ENCODE measurements at places on chromosomes 11 and 22.

DNA sequence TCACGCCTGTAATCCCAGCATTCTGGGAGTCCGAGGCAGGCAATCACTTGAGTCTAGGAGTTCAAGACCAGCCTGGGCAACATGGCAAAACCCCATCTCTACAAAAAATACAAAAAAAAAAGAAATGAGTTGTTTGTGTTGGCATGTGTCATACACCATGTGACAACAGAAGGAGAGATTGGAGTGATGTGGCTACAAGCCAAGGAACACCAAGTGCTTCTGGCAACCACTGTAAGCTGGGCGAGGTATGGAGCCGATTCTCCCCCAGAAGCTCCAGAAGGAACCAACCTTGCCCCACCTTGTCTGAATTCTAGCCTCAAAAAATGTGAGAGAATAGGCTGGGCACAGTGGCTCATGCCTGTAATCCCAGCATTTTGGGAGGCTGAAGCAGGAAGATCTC, 39.1 kb upstream of the SLC35C1 start:
- no peak for DNase-seq

DNA sequence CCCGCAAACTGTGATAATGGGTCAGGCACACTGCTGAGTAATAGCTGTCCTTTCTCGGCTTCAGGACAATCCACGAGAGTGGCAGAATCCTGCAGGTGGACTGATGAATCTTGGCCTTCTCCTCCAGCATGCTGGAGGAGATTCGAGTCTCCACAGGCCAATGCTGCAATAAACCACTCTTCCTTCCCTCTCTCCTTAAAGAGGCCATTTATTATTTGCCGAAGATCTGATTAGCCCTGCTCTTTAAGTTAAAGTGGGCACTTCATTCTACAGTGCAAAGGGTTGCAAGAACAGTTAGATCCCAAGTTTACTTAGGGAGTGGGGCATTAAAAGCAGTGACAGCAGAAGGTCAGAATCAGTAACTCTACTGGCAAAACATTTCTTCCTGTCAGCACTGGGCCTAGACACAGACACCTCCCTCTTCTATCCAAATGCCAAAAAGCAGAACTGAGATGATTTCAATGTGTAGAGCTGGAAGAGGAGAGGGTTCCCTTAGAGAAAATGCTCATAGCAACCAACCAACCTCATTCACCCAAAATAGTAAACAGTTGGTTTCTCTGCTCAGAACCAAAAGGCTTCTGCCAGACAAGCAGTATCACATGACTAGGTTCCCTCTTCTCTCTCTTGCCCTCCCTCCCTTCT, 121.7 kb downstream of the SGSM3 start:
- peak; percentile 68 for DNase-seq

DNA sequence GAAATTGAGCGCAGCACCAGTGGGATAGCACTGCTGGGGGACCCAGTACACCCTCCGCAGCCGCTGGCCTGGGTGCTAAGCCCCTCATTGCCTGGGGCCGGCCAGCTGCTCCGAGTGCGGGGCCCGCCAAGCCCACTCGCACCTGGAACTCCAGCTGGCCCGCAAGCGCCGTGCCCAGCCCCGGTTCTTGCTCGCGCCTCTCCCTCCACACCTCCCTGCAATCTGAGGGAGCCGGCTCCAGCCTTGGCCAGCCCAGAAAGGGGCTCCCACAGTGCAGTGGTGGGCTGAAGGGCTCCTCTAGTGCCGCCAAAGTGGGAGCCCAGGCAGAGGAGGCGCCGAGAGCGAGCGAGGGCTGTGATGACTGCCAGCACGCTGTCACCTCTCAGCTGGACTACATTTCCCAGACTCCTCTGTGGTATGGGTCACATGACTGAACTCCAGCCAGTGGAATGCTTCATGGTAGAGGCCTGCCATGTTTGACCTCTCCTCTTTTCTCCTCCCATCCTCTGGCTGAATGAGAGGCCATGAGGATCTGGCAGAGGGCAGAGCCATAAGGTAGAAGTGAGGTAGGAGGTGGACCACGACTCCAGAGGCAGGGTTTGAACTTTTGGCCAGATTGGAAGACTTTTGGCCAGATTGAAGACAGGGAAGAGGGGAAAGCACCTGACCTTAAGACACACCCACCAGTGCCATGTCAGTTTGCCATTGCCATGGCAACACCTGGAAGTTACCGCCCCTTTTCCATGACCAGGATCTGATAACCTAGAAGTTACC, 6.2 kb downstream of the MRGPRD start:
- no peak for DNase-seq

DNA sequence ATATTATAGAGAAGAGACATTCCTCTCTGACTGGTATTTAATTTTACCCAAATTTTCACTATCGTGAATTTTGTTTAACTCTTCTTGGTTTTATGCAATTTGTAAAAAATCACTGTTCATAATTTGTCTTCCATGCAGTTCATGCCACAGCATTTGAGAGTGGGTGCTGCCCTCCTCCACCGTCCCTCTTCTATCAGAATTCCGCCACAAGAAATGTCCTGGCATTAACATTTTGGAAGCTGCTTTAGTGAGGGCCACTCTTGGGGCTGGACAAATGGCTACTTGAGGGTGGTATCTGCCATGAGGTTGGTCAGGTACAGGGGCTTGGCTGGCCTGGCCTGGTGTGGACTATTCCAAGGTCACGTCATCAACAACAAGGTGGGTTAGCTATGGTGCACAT, 68.3 kb upstream of the CLDN5 start:
- no peak for DNase-seq

GRCh38 chr11:28439403-28439802, 331.2 kb downstream of the METTL15 start:
- DNase-seq = no peak

GRCh38 chr11:75771646-75772410, 3.2 kb downstream of the DGAT2 start:
- DNase-seq = no peak

DNA sequence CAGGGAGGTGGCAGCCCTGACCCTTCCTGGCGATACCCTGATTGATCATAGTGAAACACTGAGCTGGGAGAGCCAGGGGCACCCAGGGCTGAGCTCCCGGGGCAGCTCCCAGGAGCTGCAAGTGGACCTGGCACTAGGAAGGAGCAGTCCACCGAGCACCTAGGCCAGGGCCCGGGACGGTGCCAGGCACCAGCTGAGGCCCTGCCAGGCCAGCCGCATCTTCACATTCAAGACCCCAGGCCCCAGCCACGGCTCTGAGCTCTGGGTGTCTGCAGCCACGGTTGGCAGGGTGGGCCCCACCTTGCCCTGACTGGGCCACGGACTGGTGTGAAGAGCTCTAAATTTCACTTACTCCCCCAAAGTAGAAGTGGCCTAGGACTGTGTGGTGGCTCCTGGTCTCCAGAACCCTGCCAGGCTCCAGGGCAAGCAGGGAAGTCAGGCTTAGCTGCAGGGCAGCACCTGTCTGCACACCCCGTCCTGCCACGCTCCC, 58.3 kb downstream of the RTN4R start:
- DNase-seq = no peak

GRCh38 chr11:93715797-93716396, 25.4 kb downstream of the TAF1D start:
- no peak for DNase-seq

GRCh38 chr11:2212411-2213251, 41.0 kb upstream of the TH start:
- DNase-seq = no peak

- DNase-seq = no peak
Observed at GRCh38 chr11:3095712-3096361, 38.6 kb upstream of the CARS1 start.

GRCh38 chr11:13486926-13487660, 8.7 kb downstream of the PTH start:
- DNase-seq = no peak

DNA sequence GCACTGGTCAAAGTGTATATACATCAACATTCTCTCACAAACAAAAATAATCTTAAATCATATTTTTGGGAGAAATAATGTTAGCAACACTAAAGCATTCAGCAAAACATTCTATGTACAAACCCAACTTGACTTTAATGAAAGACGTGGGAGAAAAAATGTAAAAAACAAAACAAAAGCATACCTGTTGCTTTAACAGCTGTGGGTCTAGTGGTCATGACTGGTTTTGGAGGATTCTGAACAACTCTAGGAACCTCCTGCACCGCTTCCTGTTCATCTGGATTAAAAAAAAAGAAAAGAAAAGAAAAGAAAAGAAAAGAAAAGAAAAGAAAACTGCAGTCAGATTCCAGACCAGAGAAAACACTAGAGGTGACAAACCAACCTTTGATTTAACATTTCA, 2.1 kb downstream of the FNBP4 start:
- DNase-seq = no peak

GRCh38 chr22:31893460-31893859, 50.9 kb upstream of the YWHAH start:
- no peak for DNase-seq

GRCh38 chr22:46602025-46602424, 18.2 kb upstream of the GRAMD4 start:
- no peak for DNase-seq

DNA sequence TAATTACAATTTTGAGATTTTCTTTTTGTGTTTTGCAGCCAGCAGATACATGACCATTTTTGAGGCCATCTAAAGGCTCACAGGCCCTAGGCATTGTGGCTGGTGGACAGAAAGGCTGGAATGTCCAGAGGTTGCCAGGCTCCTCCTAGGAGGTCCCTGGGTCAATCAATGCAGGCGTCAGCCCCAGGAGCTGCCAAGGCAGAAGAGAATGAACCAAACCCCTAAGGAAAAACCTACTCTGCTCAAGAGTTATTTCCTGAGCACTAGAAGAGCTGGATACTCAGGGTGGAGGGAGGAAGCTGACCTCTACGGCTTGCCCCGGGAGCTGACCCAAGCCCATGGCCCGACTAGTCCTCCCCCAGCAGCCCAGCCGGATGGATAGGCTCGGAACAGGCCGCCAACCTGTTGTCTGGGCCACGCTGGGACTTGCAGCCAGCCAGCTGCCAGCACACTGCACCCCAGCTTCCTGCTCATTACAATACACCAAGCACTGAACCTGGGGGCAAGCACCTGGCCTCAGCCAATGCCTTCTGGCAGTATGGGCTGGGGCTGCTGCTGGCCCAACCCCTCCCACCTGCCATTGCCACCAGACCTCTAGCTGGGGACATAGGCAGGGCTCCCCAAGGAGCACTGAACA, 5.7 kb upstream of the SCGB1A1 start:
- no peak for DNase-seq

GRCh38 chr22:39466228-39467006, 9.6 kb downstream of the MGAT3 start:
- DNase-seq = no peak

DNA sequence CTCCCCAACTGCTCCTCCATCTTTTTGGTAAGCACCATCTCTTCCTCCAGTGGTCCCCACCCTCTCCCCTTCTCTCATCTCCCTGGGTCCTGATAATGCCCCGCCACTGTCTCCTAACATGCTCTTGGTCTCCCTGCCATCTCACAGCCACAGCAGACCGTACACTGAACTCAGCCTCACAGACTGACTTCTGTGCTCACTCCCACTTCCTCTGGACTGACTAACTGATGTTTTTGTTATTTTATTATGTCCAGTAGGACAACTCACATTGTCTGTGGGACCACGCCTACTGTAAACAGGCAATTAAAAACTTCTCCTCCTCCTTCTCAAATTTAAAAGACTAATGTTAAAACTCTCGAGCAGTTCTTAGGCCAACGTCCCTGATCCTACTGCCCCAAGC, 2.6 kb upstream of the GNAZ start:
- no peak for DNase-seq

GRCh38 chr11:19849107-19849789, 136.6 kb downstream of the NAV2 start:
- DNase-seq = no peak

DNA sequence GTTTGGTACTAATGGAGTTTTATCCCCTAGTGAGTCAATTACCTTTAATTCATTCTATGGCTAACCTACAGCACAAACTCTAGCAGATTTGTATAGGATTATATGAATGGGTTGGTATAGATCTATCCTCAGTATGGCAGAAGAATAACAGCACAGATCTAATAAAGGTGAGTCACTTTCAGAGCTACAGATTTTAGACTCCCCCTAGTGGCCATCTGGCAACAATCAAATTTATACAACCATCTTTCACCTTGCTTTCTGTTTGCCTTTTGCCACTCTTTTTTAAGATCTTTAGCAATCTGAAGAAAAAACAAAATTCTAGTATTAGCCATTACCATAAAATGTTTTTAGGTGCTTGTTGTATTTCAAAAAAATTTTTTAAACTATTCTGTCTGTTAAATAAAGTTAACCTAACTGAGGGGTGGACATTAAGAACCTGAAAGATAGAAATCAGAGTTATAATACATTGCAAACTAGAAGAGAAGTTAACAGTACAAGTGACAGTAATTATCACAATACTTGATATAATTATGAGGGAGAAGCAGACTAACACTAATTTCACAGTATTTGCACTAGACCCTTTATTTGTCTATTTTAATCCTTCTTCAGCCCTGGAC, 25.8 kb downstream of the DDIAS start:
- DNase-seq = peak; percentile 57

DNA sequence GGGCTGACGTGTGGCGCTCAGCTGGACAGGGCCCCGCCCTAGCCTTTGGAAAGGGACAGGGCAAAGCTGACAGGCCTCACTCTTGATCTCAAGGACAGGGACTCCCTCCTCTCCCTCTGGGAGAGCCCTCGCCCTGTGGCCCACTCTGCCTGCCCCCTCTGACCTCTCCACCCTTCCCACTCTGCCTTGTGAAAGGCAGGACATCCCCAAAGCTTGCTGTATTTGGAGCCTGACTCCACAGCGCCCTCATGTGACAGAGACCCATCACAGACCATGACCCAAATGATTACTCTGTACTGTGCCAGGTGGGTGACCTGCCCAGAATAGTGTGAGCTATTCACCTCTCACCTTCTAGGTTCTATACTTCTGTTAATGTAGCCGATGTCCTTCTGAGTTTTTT, 18.8 kb downstream of the P2RY2 start:
- DNase-seq = no peak

DNA sequence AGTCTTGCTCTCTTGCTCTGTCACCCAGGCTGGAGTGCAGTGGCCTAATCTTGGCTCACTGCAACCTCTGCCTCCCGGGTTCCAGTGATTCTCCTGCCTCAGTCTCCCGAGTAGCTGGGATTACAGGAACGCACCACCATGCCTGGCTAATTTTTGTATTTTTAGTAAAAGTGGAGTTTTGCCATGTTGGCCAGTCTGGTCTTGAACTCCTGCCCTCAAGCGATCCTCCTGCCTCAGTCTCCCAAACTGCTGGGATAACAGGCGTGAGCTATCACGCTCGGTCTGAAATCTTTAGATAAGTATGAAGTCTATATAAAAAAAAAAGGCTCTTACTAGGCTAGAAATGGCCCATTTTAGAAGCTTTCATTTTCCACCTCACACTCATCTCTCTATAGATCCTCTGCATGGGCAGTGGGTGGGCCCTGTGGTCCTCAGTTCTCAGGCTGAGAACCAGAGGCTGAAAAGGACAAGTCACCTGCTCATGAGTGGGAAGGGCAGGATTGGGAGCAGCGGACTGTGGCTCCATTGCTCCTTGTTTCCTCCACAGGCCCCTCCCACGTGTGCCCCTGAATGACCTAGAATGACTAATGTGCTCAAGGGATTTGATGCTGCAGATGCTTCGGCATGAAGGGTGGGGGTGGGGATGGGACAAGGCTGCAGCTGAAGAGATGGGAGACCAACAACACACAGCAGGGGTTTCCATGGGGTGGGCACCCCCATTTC, 19.8 kb upstream of the PRAME start:
- no peak for DNase-seq
